Muscle of leg (tissue), 16 donors: ENCODE measurements at places on chromosomes 2 and 18.

GRCh38 chr2:103804013-103804412 is 1042.2 kb downstream of the TMEM182 start:
- no peak overlapping the region for H3K4me3 ChIP-seq
- H3K36me3 ChIP-seq = no peaks in the 10 kb centered on the region
- H3K27ac ChIP-seq = no peak overlapping the region
- DNase-seq = no peak
- H3K4me1 ChIP-seq = no peaks in the 10 kb centered on the region
- H3K27me3 ChIP-seq = no peaks in the 10 kb centered on the region

GRCh38 chr2:98598781-98599428 is 9.4 kb downstream of the COA5 start:
- DNase-seq = no peak
- no peak overlapping the region for H3K4me3 ChIP-seq
- no peaks in the 10 kb centered on the region for H3K4me1 ChIP-seq
- H3K36me3 ChIP-seq = peaks cover 26% of the 10 kb centered on the region

GRCh38 chr2:64769392-64770044 is 115.8 kb upstream of the SERTAD2 start:
- peaks cover 5% of the 10 kb centered on the region for H3K27me3 ChIP-seq
- no peak for DNase-seq
- H3K4me3 ChIP-seq = no peak overlapping the region
- no peak overlapping the region for H3K27ac ChIP-seq
- H3K4me1 ChIP-seq = peaks cover 19% of the 10 kb centered on the region
- no peaks in the 10 kb centered on the region for H3K36me3 ChIP-seq

- DNase-seq = no peak
- no peak overlapping the region for H3K27ac ChIP-seq
- no peaks in the 10 kb centered on the region for H3K27me3 ChIP-seq
- peaks cover 7% of the 10 kb centered on the region for H3K36me3 ChIP-seq
Observed at GRCh38 chr2:227529871-227530270, 57.9 kb downstream of the AGFG1 start.

DNA sequence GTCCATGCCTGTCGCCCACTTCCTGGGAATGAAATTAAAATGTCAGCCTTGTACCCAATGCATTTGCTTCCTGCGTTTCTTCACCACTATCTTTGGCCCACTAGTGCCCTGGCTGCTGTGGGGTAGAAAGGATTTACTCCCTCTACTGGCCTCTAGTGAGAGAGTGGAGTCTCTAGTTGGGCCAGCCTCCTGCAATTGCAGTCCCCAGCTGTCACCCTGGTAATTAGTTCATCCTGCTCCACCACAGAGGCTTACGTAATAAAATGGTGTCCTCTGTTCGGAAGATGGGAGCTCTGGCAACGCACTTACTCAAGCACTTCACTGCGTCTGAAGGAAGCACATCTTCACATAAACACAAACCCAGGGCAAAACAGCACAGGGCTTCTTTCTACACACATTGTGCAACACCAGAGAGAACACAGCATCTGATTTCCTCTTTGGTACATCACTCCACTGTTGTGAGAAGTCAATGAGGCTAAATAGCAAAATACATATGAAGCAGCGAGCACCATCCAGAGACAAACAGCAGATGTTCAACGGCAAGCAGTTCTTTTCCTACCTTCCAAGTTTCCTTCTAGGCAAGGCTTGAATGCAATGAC is 274.6 kb downstream of the LRATD1 start:
- no peak overlapping the region for H3K4me3 ChIP-seq
- H3K36me3 ChIP-seq = no peaks in the 10 kb centered on the region
- peak; percentile 23 for DNase-seq
- no peak overlapping the region for H3K27ac ChIP-seq

DNA sequence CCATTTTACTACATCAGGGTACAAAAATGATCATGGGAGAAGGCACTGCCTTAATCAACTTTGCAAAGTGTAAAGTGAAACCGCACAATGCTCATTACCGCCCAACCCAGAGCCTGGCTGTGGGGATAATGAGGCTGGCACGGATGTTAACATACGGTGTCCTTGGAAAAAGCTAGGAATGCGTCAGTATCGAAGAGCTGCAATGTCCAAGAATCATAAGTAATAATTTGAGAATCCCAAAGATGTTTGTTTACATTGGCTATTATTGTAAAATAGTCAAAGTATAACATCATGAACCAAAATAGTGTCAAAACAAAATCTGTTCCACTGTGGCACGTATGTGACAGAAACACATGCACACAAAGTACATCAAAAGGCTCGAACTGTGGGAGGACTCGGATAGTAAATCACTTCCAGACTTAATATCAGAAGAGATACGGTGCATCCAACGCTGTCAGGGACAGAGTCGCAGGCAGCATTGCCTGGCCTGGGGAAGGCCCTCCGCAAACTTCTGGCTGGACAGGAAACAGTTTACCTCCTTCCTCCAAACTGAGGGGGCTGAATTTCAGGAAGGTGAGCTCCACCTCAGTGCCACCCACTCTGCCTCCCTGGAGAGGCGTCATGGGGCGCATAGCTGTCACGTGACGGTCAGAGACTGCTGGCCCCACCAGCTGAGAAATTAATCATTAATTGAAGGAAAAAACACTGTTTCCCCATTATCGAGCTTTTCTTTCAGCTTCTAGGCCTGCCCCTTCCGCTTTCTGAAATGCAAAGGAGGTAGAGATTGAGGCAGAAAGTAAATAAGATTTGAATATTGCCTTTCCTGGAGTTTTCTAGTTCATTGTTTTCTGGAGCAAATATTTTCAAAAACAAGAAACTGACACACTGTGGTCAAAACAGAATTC is 1.8 kb upstream of the ID2 start:
- no peaks in the 10 kb centered on the region for H3K36me3 ChIP-seq
- H3K4me3 ChIP-seq = peak overlapping the region; percentile 58
- peak overlapping the region; percentile 91 for H3K27ac ChIP-seq
- peaks cover 64% of the 10 kb centered on the region for H3K4me1 ChIP-seq

DNA sequence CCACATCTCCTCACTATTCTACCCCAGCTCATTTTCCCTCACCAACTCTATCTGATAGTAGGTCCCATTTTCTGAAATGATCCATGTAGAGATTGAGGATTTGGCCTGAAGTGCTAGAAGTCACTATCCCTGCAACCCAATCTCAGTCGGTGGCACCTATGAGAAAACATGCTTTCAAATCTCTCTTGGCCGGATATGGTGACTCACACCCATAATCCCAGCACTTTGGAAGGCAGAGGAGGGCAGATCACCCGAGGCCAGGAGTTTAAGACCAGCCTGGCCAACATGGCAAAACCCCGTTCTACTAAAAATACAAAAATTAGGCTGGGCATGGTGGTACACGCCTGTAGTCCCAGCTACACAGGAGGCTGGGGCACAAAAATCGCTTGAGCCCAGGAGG is 19.1 kb upstream of the MARCHF4 start:
- no peak for DNase-seq
- no peak overlapping the region for H3K4me3 ChIP-seq
- no peaks in the 10 kb centered on the region for H3K36me3 ChIP-seq
- no peaks in the 10 kb centered on the region for H3K4me1 ChIP-seq
- no peaks in the 10 kb centered on the region for H3K27me3 ChIP-seq

DNA sequence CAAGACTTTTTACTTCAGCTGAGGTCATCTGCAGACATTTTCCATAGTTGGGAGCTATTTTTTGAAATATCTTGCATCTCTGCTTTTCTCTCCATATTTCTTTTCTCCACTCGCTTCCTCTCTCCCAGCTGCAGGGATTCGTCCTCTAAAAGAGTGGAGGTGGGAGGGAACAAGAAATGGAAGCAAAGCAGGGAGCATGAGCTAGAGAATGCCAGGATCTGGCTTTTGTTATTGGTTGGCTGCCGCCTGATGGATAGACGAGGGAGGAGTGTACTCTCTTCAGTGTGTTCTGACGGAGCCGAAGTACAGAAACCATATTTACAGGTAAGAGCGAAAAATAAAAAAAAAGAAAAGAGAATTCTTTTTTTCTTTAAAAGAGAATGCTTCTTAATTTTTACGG is at the start of gene CSRNP3:
Gene CSRNP3 (plus strand): TSS at position 282 of the 400 bp plus-strand sequence. CDS start 125,368 bp downstream, outside the sequence.
- peak within 1 kb of the TSS; percentile 57 for H3K4me3 ChIP-seq
- DNase-seq = peak; percentile 99
- H3K36me3 ChIP-seq = no peaks in the 10 kb centered on the region
- no peaks in the 10 kb centered on the region for H3K27me3 ChIP-seq
- no peaks in the 10 kb centered on the region for H3K4me1 ChIP-seq
- peak within 1 kb of the TSS; percentile 53 for H3K27ac ChIP-seq

DNA sequence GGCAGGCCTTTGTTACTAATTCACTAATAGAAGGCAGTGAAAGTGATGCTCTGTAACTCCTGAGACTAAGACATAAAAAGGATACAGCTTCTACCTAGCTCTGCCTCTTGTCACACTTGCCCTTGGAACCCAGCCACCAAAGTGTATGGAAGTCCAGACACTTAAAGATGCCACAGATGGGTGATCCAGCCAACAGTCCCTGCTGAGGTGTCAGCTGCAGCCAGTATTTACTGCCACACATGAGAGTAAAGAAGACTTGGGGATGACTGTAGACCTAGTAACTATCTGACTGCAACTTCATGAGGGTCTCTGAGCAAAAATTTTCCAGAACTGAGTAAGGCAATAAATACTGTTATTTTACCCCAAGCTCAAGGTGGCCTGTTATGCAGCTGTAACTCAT is 8.8 kb downstream of the IMMT start:
- no peaks in the 10 kb centered on the region for H3K4me1 ChIP-seq
- no peak overlapping the region for H3K27ac ChIP-seq
- H3K27me3 ChIP-seq = no peaks in the 10 kb centered on the region
- no peak overlapping the region for H3K4me3 ChIP-seq
- peak; percentile 29 for DNase-seq

- no peaks in the 10 kb centered on the region for H3K27me3 ChIP-seq
- no peak overlapping the region for H3K4me3 ChIP-seq
- H3K36me3 ChIP-seq = no peaks in the 10 kb centered on the region
- H3K27ac ChIP-seq = no peak overlapping the region
Observed at GRCh38 chr2:219118504-219118903, 42.1 kb downstream of the NHEJ1 start.

DNA sequence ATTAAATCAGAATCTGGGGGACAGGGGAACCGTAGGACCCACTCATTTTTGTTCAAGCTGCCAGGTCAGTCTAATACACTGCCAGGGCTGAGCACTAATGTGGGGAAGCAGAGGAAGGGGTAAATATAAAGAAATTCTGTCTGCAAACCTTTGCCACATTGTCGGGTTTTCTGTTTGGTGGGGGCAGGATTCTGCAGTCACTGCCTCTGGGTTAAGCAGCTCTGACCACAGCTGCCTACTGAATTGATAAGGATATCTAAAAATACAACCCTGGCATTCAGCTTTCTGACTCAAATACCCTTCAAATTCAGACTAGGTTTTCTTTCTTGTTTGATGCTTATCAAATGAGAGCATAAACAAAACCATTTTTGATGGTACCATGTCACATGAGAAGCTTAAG is 6.0 kb downstream of the DNER start:
- no peaks in the 10 kb centered on the region for H3K36me3 ChIP-seq
- H3K4me1 ChIP-seq = no peaks in the 10 kb centered on the region
- no peak overlapping the region for H3K27ac ChIP-seq

- no peaks in the 10 kb centered on the region for H3K36me3 ChIP-seq
- no peaks in the 10 kb centered on the region for H3K4me1 ChIP-seq
- H3K27me3 ChIP-seq = no peaks in the 10 kb centered on the region
- H3K27ac ChIP-seq = no peak overlapping the region
Observed at GRCh38 chr2:197982565-197982964, 178.2 kb downstream of the PLCL1 start.

DNA sequence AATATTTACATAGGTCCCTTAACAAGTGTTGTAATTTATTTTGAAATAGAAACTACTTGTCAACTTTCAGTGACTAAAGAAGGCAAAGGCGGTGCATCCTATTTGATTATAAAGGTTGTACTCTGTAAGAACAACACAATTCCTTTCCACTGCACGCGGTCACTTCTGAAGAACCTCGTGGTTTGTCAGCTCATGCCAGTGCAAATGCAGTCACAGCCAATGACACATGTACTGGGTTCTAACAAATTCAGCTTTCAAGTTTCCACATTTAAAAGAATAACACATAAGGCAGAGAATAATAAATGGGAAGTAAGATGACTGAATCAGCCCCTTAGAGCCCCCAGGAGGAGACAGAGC is 39.7 kb downstream of the CYB5A start:
- no peak overlapping the region for H3K4me3 ChIP-seq
- no peaks in the 10 kb centered on the region for H3K36me3 ChIP-seq
- H3K4me1 ChIP-seq = no peaks in the 10 kb centered on the region

- no peaks in the 10 kb centered on the region for H3K4me1 ChIP-seq
- no peak overlapping the region for H3K4me3 ChIP-seq
- no peak overlapping the region for H3K27ac ChIP-seq
- peak; percentile 65 for DNase-seq
- H3K27me3 ChIP-seq = no peaks in the 10 kb centered on the region
- H3K36me3 ChIP-seq = no peaks in the 10 kb centered on the region
Observed at GRCh38 chr2:165015052-165015642, 59.8 kb upstream of the SLC38A11 start.

- H3K27me3 ChIP-seq = peaks cover 11% of the 10 kb centered on the region
- no peak overlapping the region for H3K4me3 ChIP-seq
- peaks cover 2% of the 10 kb centered on the region for H3K4me1 ChIP-seq
- no peak overlapping the region for H3K27ac ChIP-seq
- peak; percentile 14 for DNase-seq
- H3K36me3 ChIP-seq = no peaks in the 10 kb centered on the region
Observed at GRCh38 chr2:199606193-199606780, 148.5 kb upstream of the SATB2 start.

DNA sequence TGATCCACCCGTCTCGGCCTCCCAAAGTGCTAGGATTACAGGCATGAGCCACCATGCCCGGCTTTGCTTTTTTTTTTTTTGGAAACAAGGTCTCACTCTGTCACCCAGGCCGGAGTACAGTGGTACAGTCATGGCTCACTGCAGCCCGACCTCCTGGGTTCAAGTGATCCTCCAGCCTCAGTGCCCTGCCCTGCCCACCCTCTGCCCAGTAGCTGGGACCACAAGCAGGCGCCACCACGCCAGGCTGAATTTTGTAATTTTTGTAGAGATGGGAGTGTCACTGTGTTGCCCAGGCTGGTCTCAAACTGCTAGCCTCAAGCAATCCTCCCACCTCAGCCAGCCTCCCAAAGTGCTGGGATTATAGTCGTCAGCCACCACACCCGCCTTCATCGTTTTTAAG is 11.6 kb upstream of the PSD4 start:
- peaks cover 7% of the 10 kb centered on the region for H3K27me3 ChIP-seq
- H3K27ac ChIP-seq = no peak overlapping the region
- DNase-seq = no peak

GRCh38 chr2:27991146-27991545 is 100.6 kb downstream of the BABAM2 start:
- no peak overlapping the region for H3K4me3 ChIP-seq
- no peaks in the 10 kb centered on the region for H3K27me3 ChIP-seq
- peak; percentile 87 for DNase-seq
- H3K4me1 ChIP-seq = no peaks in the 10 kb centered on the region
- no peaks in the 10 kb centered on the region for H3K36me3 ChIP-seq

DNA sequence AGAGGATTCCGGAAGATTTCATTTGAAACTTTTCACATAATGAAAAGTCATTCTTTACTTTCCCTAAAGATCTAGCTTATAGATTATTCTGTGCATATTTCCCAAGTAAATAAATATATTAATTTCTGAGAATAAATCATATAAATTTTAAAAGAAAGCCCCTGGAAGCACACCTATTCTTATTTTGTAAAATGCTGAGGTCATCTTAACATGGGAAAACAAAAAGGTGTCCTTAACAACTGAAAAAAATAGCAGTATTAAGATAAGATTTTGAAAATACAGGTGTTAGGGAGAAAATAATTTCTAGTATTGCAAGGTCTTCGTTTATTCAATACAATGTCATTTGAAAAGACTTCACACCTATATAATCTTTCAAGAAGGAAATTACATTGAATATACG is 567.5 kb upstream of the CHAC2 start:
- H3K4me1 ChIP-seq = no peaks in the 10 kb centered on the region
- no peak for DNase-seq
- H3K4me3 ChIP-seq = no peak overlapping the region
- H3K27ac ChIP-seq = no peak overlapping the region

- H3K4me1 ChIP-seq = no peaks in the 10 kb centered on the region
- H3K4me3 ChIP-seq = no peak overlapping the region
- no peak for DNase-seq
Observed at GRCh38 chr2:215979620-215980019, 33.7 kb downstream of the MREG start.
